ENCODE measurements at places on chromosomes 12 and 14.

DNA sequence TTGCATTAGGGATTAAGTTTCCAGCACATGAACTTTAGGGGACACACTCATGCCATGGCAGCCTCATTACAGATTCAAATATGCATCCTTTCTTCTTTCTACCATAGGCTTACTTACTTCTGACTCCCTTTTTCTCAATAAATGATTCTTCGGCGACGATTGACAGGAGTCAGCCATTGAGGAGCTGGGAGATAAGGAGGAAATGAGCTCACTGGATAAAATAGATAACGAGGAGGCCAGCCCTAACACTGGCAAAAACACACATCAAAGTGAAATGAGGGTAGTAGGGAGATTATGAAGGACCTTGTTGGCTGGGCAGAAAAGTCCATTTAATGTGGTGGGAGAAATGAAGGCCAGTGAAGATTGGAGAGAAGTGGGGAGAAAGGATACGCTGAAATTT, 172.2 kb downstream of the SLC41A2 start:
- DNase-seq = no peak

- DNase-seq = no peak
Observed at GRCh38 chr12:98126637-98127335, 388.6 kb upstream of the TMPO start.

DNA sequence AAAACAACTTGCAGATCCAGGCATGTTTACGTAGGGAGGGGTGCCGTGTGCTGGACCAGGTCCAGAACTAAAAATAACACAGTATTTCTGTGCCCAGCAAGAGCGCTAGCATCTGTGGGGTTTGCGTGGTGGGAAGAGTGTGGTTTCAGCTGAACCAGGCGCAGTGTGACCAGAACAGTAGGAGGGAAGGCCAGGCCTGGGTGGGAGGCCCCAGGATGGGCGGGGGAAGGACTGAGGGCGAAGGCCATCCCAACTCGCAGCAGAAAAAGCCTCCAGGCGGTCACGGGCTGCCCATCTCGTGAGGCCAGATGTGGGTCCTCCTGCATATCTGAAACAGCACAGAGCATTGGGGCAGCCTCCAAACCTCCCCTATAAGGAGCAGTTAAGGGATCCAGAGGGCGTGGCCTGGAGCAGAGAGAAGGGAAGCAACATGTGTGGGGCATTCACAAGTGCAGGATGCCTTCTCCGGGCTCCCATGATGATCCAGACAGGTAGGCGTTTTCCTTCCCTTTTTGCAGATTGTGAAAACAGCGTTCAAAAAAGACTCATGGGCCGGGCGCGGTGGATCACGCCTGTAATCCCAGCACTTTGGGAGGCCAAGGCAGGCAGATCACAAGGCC, 17.8 kb upstream of the CD9 start:
- no peak for DNase-seq

- DNase-seq = no peak
Observed at GRCh38 chr14:57182760-57183503, 85.8 kb downstream of the EXOC5 start.

- no peak for DNase-seq
Observed at GRCh38 chr14:81260732-81261131, 40.0 kb upstream of the GTF2A1 start.
